ENCODE measurements at places on chromosomes 4 and X.

DNA sequence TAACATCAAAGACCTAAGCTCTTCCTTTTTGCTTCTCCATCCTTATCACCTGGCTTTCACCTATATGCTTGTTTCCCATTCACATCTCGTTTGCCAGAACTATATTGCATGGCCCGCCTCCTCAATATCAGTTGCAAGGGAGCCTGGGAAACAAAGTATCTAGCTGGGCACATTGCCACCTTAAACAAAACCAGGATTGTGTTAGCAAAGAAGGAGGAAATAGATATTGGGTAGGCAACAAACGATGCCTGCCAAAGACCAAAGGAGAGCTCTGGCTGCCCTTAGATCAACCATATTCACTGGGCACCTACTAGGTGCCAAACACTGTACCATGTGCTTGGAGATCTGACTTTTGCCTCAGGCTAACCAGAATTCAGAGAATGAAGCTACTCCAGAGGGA, 107.5 kb downstream of the GRIA3 start:
- DNase-seq, result no peak

- no peak for DNase-seq
Observed at GRCh38 chr4:187172340-187172761, 448.7 kb upstream of the FAT1 start.

DNA sequence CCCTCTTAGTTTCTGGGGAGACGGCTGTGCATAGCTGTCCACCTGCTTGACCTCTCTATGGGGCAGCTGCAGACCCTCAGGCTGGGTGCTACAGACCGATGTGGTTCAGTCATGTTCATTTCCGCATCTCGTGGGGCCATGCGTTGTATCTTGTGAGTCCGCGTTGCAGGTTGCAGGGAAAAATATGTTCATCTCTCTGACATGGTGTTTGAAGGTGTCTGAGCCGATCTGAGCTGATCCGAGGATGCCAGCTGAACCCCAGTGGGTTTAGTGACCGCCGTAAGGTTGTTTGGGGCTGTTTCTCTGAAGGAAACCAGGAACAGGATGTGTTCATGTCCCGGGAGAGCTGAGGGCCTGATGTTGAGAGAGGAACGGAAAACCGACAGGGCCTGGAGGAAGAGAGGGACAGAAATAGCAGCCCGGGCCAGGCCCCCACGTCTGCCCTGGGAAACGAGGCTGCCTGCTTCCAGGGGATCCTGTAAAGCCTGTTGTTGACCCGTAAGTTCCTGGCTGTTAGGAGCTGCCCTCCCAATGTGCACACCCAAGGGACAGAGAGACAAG, 9.8 kb upstream of the P2RY8 start:
- no peak for DNase-seq

DNA sequence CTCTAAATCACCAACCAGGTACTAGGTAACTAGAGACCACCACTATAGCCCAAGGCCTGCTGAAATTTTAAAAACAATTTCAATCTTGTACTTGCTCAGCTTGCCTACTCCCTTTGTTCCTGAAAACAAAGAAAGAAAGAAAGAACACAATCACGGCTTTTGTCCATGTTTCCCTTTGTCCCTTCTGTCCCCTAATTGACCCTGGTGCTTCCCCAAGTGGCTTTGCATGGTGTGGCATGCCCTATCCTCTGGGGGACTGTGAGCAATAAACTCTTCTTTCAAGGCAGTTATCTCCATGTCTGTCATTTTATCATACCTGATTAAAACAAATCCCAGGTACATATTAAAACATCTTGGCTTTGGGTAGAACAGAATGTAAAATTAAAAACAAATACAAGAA, 94.8 kb downstream of the ARSJ start:
- no peak for DNase-seq

GRCh38 chrX:4754878-4755604, 1041.6 kb upstream of the PRKX start:
- DNase-seq, result no peak

- no peak for DNase-seq
Observed at GRCh38 chr4:158670975-158671664, 567 bp downstream of the C4orf46 start.

- DNase-seq, result no peak
Observed at GRCh38 chrX:50967736-50968135, 57.2 kb downstream of the BMP15 start.

DNA sequence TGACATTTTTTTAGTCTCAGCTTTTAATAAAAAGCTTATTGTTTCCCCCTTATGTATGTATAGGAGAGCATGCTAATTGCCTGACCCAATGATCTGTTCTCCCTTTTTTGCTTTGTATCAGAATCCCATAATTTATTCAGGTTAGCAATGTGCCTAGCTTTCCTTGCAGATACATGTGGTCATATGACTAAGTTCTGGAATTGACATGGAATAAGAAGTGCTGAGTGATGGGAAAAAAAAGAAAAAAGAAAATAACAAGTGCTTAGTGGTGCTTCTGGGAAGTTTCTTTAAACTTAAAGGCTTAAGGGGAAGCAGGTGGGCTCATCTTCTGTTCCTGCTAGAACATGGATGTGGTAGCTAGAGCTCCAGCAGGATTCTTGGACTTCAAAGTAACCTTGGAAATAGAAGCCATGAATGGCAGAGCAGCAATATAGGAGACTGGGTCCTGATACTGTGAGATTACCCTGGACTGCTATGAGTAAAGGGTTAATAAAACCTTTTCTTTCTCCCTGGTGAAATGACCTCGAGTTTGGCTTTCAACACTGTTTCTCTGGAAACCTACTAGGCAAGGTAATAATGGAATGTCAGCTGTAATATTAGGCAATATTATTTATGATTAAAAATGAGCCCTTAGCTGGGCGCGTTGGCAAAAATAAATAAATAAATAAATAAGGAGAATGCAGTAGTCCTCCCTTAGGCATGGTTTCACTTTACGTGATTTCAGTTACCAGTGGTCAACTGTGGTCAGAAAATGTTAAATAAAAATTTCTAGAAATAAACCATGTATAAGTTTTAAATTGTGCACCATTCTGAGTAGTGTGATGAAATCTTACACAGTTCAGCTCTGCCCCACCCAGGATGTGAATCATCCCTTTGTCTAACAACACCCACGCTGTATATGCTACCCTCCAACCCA, 16.7 kb upstream of the RBM41 start:
- DNase-seq, result no peak

DNA sequence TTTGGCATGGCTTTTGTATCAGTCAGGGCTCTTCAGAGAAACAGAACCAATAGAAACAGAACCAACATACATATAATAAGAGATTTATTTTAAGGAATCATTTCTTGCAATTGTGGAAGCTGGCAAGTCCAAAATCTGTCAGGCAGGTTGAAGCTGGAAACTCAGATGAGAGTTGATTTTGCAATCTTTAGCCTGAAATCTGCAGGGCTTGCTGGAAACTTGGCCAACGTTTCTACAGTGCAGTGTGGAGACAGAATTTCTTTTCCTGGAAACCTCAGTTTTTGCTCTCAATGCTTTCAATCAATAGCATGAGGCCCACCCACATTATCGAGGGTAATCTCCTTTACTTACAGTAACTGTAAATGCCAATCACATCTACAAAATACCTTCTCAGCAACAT, 45.4 kb downstream of the COMMD8 start:
- DNase-seq, result no peak

DNA sequence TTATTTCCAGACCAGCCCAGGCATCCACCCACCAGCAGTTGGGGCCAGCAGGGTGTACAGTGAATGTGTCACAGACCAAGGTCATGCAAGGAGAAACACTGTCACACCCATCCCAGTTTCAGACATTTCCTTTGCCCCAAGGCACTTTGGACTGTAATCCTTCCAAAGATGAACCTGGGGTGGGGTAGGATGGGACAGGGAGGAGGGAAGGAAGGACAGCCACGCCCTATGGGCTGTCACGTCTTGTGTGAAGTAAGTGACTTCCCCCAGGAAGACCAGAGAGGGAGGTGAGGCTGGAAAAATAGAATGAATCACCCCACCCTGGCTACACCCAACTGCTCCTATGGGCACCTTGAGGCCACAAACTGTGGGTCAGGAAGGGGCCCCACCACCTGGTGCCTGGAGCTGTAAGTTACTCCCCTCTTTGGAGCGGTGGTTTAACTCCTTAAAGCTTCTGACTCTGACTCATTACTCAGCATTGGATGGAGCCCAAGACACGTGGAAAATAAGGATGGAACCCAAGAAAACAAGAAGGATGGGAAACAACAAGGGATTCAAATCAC, 349.9 kb upstream of the KLF3 start:
- no peak for DNase-seq
